ENCODE measurements at places on chromosomes 7 and 10.

GRCh38 chr10:47035171-47035818, 124.1 kb downstream of the PTPN20 start:
- DNase-seq: no peak

DNA sequence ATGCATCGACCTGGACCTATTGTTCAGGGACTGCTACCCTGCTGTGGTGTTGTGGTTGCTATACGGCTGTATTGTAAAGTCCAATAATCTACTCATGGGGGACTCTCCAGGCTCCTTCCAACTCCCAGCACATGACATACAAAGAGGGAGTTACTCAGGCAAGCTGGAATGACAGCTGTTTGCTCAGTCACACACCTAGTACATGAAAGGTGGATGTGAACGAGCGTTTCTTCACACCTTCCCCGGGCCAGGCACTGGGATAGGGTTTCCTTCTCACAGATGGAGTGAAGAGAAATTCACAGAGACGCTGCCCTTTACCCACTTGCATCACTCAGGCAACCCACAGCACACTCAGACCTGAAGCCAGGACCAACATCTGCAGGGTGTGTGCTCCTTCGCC, 215.7 kb downstream of the TNS3 start:
- DNase-seq: no peak

- no peak for DNase-seq
Measured at GRCh38 chr10:86825366-86825765, 68.9 kb downstream of the BMPR1A start.

DNA sequence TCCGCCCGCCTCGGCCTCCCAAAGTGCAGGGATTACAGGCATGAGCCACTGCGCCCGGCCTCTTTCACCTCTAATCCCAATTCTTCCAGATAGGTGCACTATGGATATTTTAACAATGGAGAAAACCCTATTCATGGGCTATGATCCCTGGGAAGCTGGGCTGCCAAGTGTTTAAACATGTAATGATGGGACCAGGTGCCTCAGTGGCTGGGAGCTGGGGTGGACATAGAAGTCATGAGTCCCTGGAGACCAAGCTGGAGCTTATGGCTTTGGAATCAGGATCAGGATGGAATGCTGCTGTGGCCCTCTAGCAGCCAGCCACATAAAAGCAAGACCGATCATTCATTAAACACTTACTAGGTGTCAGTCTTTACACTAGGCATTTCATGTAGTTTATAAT, 41.8 kb upstream of the IGFBP3 start:
- no peak for DNase-seq

DNA sequence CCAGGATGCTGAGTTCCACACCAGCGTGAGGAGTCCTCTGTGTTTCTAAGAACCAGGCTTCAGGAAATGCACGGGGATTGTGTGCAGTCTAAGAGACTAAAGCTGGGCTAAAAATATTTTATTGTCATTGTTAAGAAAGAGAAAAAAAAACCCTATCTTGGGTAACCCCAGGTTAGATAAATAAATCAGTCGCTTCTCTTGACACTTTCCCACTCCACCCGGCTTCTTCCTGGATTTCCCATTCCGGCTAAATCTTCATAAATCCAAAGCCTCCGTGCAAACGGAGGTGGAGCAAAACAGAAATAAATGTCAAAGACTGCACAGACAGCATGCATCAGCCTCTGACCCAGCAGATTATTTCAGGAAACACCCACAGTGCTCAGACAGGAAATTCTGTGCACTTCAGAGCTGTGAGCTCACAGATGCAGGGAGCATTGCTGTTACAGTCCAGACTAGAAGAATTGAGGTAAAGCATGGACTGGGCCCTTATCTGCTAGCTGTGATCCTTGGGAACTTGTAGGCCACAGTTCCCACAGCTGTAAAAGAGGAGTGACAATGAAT, 44.8 kb upstream of the GRID1 start:
- DNase-seq: peak; percentile 31

DNA sequence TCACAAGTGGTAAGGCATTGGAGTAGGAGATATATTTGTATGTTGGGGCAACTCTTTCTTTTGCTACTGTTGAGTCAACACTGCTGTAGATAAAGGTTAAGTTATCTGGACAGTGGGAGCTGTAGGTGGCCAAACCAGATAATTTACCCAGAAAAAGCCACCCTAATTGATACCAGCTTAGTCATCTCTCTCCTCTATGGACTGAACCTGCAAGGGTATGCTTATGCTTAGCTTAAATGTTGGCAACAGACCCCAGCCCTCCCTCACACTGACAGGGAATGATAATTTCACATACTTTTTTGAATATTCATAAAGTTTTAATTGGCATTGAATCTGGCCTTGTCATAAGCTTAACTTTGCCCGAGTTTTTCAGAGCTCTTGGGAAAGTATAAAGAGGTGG, 66.3 kb downstream of the CREB5 start:
- no peak for DNase-seq

GRCh38 chr10:94353336-94353735, 9.4 kb downstream of the NOC3L start:
- no peak for DNase-seq

DNA sequence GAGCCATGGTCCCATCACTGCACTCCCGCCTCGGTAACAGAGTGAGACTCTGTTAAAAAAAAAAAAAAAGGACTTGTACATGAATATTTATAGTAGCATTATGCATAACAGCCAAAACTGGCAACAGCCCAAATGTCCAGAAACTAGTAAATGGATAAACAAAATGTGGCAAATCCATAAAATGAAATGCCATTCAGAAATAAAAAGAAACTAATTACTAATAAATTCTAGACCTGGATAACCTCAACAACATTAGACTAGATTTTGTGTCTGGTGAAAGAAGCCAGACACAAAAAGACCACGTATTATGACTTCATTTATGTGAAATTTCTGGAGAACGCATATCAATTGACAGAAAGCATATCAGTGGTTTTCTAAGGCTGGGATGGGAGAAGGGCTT, 74.5 kb downstream of the HPSE2 start:
- DNase-seq: no peak

DNA sequence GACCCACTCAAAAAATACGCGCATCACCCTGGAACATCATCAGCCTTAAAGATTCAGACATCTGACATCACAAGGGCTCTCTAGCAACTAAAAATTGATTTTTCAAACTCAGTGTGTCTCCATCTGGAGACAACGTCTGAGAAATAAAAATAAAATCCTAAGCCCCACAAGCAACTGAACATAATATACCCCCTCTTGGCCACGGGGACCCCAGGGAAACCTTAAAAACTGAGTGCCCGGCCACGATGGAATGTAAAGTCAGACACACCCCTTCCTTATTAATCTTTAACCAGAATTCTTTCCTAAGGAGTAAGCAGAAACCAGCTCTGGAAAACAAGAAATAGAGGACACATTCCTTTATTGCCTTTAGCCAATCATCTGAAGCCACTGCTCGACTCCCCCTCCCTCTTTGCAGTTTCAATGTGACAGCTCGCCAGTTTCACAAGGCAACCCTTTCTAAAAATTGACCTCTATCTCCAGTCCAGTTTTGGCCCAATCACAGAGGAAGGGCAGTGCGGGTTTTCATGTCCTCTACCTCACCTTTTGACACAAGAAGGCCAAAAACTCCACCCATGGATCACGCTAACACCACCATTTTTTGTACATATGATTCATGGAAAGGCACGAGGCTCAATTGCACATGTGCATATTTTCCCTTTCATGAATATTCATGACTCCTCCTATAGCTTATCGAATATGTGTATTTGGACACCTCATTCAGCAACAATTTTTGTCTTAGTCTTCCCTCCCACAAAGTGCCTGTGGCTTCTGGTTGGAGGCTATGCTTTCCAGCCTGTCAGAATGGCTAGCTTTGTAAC, 24.2 kb downstream of the IFIT3 start:
- no peak for DNase-seq

DNA sequence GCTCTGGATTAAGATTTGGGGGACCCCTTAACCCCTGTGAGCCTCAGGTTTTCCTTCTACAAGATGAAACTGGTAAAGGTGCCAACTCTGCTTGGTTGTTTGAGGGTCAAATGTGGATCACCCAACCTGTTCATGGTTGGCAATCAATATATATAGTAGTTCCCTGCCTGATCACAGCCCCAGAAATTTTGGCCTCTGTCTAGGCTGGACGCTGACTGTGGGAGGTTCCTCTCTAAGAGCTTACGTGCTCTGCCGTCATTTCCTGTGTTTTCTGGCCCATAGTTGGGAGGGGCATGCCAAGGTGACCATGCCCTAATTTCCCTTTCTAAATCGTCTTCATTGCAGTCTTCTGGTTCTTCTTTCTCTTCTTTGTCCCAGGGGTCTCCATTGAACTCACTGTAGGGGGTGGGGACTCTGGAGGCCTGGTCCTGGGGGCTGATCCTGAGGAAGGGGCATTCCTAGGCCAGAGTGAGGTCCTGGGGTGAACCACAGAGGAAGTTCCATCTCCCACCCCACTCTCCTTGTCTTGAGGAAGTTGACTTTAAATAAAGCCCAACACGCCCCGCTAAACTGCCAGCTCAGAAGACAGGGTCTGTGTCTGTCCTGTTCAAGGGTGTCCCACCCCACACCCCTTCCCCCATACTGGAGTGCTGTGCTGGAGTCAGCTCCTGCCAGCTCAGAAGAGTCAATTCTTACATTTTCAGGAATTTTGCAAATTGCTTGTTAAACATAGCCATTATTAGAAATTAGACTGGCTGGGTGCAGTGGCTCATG, 98.9 kb upstream of the SDK1 start:
- DNase-seq: no peak

DNA sequence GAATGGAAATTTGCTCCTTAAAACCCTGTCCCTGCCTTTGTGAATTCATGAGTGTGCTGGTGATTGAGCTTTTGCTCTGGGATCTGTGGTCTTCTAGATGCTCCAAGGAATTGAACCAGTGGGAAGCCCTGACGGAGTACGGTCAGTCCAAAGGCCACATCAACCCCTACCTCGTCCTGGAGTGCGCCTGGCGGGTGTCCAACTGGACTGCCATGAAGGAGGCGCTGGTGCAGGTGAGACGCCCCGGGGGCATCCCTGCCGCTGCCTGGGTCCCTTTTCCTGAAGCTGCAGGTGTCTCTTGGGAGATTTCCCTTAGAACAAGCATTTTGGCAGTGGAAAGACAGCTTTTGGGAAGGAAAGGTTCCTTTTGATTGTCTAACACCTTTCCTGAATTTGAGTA, 100.3 kb downstream of the TRRAP start:
- DNase-seq: no peak

DNA sequence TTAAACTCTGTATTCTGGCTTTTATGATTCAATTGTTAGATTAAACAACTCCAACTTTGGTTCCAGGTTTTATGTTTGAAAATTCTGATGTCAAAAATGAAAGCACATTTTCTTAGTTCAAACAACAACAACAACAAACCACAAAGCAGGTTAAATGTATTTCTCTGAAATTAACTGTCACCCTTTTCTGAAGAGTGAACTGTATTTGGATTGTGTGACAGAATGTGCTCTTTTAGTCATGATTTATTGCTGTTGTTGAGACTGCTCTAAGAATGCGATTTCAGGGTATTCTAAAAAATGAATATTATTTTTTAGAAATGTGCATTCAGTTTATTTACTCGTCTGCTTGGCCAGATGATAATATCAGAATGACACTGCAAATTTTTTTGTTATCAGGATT, 144.1 kb downstream of the GNAI1 start:
- DNase-seq: no peak

DNA sequence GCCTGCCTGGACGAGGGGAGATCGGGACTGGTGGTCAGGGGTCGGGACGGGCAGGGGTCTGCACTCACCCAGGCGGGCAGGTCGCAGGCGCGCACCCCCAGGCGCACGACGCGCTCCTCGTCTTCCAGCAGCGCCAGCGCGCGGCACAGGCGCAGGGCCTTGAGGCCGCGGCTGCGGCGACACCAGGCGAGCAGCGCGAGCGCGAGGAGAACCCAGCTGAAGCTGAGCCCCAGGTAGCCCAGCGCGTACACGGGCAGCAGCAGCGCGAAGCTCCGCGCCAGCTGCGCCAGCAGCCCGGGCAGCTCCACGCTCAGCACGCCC, 328 bp downstream of the ESYT2 start:
- peak; percentile 84 for DNase-seq

- no peak for DNase-seq
Measured at GRCh38 chr7:68862736-68863135, 735.5 kb upstream of the AUTS2 start.

- no peak for DNase-seq
Measured at GRCh38 chr10:2303169-2303568, 565.8 kb upstream of the ADARB2 start.

- no peak for DNase-seq
Measured at GRCh38 chr10:34780818-34781380, 34.2 kb downstream of the PARD3 start.

DNA sequence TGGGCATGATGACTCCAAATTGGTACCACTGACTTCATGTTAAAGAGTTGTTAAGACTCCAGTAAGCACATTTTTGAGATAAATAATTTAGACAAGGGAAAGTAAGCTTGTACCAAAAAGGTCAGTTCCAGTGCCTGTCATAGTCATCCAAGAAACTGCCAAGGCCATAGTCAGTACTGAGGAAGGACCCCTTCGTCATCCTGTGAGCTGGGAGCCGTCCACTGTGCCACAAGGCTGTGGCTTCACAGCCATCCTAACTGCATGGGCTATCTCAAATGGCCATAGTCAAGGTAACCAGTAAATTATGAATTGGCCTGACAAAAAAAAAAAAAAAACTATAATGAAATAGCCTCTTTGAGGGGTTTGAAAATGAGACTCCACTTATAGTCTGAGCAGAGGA, 207.2 kb downstream of the C7orf25 start:
- no peak for DNase-seq

DNA sequence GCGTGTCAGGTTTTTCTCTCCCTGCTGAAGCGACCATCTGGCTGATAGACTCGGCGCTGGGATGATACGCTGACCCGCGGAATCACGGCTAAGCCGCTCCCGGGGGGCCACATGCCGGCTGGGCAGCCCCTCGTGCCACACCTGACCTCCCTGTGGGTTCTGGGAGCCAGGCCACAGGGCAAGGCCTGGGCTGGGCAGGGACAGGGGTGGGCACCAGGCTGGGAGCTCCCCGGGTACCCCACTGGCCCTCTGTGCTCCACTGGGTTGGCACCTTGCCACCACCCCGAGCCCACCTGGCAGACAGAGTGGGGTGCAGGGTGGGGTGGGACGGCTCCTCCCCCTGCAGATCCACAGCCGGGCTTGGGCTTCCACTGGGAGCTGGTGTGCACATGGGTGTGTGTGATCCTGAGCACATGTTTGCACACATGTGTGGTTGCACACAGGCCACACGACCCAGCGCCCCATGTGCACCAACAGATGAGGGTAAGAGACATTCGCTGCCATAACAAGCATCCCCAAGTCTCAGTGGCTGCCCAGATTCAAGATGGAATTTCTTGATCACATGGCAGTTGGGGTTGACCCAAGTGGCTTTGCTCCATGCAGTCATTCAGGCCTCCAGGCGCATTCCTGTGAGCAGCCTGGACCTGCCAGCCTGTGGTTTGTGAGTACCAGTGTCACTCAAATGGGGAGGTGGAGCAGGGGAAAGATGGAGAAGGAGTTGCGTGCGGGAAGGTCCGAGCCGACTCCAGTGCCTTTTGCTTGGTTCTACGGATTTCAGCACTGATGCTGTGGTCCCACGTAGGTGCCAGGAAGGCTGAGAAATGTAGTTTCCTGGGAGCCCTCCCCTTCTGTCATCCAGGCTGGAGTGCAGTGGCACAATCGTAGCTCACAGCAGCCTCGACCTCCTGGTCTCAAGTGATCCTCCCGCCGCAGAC, 79.7 kb downstream of the UNCX start:
- DNase-seq: no peak

GRCh38 chr10:35532141-35532540, 73.0 kb upstream of the GJD4 start:
- DNase-seq: no peak

- no peak for DNase-seq
Measured at GRCh38 chr7:95772771-95773581, 622 bp downstream of the DYNC1I1 start.
